ENCODE measurements at places on chromosomes 3 and 15.

DNA sequence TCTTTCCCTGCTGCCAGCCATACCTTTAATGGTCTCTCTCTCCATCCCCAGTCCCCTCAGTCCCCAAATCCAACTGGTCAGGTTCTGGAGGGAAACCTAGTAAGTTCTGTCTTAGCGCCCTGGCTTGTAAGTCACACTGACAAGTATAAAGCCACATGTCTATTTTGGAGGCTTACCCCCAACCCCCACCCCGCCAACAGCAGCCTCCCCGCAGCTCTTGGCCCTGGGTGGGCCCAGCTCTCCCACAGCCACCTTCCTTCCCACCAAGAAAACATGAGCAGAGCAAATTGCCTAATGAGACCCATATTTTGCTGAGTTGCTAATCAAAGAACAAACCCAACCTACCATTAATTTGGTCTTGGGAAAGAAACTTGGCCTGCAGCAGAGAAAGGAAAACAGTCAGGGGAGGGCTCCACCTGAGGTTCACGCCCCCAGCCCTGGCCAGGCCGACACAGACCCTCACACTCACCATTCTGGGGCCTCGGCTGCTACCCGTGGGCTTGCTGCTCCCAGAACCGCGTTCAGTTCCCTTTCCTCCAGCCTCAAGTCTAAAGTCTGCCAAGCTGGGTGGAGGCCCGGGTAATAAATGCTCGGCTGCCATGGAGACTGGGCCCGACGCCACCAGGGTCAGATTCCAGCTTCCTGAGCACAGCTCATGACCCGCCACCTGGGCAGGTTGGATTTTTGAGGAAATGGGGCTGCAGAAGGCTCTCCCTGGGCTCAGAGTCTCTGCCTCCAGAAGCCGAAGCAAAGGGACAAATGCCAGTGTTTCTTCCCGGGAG is at the start of gene CALML4:
TSS of gene CALML4 (minus strand) at position 557 of the 782 bp plus-strand sequence. CDS start at position 472, 85 bp downstream.
- DNase-seq, result peak; percentile 64

DNA sequence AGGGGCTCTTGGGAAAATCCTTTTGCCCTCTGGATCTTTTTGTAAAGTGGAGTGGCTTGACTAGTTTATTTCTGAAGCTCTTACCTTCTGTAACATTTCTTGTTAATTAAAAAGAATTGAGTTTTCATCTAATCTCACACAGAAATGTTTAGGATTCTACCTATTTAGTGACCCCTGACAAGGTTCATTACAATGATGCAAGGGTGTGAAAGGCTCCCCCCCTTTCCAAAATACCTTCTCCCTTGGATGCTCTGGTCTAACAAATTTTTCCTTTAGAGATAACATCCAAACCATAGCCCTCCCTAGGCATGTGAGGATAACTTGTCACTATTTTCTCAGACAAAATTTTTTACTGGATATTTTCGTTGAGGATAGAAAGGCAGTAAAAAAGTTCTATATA is 223.9 kb downstream of the THRB start:
- DNase-seq, result no peak

GRCh38 chr3:46710229-46710628 is 7.4 kb downstream of the PRSS50 start:
- DNase-seq, result peak; percentile 59

GRCh38 chr3:151328298-151328995 is 902 bp downstream of the P2RY13 start:
- no peak for DNase-seq

DNA sequence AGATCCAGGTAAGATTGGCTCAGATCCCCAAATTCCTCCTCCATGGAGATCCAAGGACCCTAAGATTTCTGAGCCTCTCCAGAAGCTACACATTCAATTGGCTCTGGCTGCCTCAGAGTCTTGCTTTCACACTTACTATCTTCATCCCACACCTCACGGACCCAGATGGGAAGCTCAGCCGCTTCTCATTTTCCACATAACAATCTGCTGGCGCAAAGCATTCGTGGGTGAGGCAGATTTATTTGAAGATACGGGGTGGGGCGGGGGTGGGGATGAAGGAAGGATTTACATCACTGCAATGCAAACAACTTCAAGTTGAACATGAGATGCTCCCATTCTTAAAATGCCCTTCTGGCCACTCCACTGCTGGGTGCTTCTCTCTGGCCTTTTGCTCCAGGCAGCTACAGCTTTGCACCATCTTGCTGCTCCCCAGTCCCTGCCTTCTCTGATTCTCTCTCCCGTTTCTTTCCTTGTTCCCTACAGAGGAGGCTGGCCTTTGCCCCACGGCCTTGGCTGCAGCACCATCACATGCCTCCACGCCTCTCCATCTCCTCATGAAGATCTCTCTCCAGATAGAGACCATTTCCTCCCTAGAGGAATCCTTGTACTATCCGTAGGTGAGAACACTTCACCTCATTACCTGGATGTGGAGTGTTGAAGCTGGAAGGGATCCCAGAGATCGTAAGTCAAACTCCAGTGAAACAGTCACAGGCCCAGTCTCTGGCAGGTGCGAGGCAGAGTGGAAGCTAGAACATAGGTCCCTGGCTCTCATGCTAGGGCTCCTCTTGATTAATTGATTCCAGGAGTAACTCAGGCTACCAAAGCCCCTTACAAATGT is 175.9 kb downstream of the RPLP1 start:
- DNase-seq, result peak; percentile 17

DNA sequence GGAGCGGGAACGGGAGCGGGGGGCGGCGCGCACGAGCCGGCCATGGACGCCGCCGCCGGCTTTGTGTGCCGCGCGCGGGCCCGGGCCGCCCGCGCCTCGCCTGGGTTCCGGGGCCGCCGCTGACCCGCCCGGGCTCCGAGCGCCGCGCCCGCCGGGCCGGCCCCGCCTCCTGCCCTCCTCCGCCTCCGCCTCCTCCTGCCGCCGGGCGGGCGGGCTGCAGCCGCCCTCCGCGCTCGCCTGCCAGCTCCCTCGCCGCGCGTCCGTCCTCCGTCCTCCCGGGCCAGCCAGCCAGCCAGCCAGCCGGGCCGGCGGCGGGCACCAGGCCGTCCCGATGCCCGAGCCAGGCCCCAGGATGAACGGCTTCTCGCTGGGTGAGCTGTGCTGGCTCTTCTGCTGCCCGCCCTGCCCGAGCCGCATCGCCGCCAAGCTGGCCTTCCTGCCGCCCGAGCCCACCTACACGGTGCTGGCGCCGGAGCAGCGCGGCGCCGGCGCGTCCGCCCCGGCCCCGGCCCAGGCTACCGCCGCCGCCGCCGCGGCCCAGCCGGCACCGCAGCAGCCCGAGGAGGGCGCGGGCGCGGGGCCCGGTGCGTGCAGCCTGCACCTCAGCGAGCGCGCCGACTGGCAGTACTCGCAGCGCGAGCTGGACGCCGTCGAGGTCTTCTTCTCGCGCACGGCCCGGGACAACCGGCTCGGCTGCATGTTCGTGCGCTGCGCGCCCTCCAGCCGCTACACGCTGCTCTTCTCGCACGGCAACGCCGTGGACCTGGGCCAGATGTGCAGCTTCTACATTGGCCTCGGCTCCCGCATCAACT is at the start of gene ABHD17C:
TSS of gene ABHD17C (plus strand) at position 212 of the 812 bp plus-strand sequence. CDS start at position 332, 120 bp downstream.
- DNase-seq, result peak; percentile 89

DNA sequence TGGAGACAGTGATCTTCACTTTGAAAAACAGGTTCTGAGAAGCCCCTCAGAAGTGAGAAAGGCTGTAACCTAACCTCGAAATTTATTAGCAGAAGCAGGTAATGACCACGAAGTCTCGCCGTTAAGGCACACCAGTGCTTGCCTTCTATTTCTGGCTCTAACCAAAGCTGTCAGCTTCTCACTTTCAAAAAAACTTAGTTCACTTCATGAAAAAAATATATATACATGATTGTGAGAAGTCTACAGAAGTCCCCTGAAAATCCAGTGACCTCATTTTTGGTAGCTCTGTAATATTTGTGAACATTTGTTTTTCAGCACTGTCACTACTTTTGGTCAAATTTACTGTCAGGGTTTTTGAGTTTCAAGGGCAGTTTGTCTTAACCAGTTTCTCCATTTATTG is 19.1 kb upstream of the AKAP13 start:
- no peak for DNase-seq

DNA sequence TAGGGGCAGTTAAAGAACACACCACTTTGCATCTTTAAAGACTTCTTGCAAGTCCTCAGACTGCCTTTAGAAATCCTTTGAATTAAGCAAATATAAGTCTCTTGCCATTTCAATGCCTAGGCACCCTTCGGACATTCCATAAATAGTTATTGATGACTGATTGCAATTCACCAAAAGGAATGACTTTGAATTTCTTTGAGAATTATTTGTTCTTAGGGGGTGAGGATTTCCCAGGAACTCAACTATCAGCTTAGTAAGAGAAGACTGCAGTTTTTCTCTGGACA is 495 bp upstream of the MYEF2 start:
- no peak for DNase-seq

- no peak for DNase-seq
These were observed 87.0 kb downstream of the PLXNA1 start for GRCh38 chr3:127069814-127070440.

GRCh38 chr15:60649845-60650548 is 171.1 kb upstream of the ICE2 start:
- no peak for DNase-seq

DNA sequence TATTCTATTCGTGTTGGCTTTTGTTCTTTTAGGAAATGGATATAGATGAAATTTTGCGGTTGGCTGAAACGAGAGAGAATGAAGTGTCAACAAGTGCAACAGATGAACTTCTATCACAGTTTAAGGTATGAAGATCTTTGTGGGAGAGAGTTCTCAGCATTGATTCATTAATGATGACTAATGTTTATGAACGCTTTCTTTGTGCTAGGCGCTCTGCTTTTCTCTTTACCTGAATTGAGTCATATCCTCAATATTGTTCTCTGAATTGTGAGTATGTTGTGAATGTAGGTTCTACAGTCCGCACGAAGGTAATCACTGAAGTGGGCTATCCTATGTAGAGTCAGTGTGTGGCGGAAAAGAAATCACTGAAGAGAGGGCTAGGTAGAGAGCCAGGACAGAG is 81.2 kb downstream of the CHD2 start:
- DNase-seq, result no peak

DNA sequence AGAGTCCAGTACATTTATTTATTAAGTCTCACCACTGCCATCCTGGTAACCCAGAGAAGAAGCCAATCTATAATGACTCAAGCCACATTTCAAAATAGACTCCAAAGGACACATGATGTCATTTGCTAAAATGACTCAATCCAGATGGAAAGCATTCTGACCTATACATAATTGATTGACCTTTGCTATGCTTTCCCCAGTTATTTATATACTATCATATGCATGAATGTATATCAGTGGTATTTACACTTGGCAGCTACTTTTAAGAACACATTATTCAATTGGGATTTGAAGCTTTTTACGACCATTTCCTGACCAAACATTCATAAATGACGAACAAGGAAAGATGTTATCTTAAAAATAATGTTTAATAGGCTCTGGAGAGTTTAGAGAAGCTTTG is 297.2 kb downstream of the FHIT start:
- no peak for DNase-seq

- no peak for DNase-seq
These were observed 36.6 kb upstream of the RHO start for GRCh38 chr3:129491794-129492193.

- DNase-seq, result peak; percentile 20
These were observed 681.3 kb downstream of the ROBO1 start for GRCh38 chr3:79086514-79086913.

DNA sequence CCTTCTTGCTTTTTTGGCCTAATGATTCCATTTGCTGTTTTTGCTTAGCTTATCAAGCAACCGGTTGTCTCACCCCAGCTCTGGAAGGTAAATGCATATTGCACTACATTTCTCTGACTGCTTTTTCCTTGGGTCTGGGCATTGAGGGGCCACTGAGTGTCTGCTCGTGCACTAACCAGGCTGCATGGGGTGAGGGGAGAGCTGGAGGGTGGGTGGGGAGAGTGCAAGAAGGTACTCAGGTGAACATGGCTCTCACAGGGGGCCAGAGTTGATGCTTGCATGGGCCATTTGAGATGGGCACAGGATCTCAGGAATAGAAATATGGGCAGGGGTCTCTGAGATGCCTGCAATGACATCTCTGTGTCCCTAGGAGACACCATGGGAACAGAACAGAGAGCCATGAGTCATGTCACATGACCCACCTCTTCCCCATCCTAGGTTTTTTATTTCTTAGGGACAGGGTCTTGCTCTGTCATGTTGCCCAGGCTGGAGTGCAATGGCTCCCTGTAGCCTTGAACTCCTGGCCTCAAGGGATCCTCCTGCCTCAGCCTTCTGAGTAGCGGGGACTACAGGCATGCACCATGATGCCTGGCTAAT is 6.2 kb downstream of the ALPK3 start:
- DNase-seq, result peak; percentile 50

DNA sequence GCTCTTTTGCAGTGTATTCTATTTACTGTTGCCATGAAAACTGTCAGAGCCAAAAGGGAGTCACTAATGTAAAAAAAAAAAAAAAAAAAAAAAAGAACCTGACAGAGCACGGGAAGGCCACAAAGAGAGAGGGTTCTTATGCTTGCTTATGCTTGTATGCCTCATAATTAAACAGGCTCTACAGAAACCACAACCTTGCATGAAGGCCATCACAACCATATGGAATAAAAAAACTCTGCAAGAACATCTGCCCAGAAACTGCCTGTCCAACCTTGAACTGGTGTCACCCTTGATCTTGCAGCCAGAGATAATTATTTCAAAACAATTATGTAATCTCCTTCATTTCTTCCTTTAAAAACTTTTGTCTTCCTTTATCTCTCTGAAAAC is 50.1 kb downstream of the CFAP20DC start:
- no peak for DNase-seq

GRCh38 chr3:155354658-155355057 is 61.2 kb upstream of the STRIT1 start:
- no peak for DNase-seq

DNA sequence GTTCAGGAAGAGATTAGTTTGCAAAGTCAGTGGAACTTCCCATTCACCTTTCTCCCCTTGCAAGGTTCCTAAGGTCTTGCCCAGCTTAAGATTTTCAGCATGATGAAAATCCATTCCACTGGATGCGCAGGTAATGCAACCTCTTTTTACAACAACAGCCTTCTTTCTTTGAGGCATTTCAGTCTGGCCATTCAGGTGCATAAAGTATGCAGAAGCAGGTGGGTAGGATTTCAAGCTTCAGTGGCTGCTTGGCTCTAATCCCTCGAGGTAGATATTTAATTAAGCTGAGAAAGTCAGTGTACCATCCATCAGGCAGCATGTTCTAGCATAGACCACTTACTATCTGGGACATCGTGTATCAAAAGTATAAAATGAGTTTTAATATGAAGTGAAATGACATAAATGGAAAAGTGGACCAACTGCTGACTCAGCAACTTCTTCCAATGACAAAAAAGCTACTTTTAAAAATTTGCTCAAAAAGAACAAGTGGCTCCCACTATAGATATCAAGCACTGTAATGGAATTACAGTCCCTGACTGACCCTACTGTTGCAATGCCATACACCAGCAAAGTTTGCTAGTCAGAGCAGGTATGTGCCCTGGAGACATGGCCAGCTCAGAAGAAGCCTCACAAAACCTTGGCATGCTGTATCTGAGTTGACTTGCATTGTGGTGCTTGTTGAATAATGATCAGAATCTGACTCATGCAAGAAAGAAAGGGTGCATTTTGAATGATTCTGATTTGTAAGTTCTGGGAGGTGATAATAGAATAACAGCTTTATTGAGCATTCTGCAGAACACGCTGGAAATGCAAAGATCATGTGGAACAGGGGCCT is 459.9 kb upstream of the MCTP2 start:
- no peak for DNase-seq

All from lower leg skin (tissue), 4 donors.